ENCODE measurements at places on chromosomes 1 and 21.

- DNase-seq, result no peak
These were observed 25.2 kb downstream of the CLDN14 start for GRCh38 chr21:36454706-36455105.

DNA sequence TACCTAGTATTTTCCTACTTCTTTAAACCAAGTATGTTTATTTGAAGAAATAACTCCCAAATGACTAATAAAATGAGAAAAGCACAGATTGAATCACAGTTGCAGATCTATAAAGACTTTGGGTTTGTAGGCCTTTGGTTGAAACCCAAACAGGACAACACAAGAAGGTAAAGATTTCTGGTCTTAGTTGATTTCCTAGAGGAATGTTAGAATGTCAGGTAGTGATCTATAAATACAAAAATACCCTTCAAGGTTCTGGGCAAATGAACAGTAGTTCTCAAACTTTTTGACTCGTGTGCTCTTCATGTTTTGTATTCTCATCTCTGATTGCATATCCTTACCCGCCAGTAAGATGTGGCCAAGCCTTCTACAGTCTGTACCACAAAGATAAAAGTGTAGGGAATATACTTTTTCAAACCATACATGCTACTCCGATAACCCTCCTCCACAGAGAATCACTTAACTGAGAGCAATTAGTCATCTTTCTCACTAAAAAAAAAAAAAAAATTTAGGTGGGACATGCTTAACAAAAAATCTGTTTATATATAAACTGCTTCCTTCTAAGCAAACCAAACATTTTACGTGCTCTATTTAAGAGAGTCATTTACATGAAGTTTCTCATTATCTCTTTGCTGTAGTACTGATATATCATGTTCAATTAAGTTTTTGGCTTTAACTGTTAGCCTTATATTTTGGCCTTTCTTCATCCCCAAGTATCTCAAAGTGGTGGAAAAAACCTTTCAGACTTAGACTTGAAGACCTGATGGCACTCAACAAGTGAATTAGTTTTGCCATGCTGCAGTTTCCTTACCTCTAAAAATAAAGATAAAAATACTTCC is 36.0 kb downstream of the CNIH4 start:
- peak; percentile 41 for DNase-seq

GRCh38 chr1:151312411-151312810 is 14.8 kb downstream of the PI4KB start:
- no peak for DNase-seq

- DNase-seq, result peak; percentile 61
These were observed 157.6 kb upstream of the CAMK1G start for GRCh38 chr1:209425959-209426358.

- DNase-seq, result peak; percentile 83
These were observed 2.7 kb upstream of the PSMD4 start for GRCh38 chr1:151251656-151252470.

GRCh38 chr1:119374208-119374874 is 5.8 kb downstream of the HAO2 start:
- no peak for DNase-seq

DNA sequence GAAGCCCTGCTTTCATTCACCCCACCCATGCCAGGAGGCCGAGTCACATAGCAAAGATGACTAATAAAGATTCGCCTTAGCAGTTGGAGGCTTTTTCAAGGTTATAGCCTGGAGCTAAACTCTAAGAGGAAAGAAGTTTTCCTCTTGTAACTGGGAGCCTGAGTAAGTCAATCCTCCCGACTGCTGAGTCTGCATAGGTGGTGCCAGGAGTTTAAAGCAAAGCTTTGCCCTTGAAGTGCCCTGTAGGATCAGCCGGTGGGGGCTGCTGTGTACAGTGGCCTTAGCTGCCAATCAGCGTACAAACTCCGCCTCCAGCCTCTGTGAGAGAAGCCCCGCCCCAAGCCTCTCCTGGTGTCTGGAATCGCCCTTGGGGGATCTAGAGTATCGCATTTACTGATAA is 147.5 kb upstream of the SPATA6 start:
- DNase-seq, result no peak

DNA sequence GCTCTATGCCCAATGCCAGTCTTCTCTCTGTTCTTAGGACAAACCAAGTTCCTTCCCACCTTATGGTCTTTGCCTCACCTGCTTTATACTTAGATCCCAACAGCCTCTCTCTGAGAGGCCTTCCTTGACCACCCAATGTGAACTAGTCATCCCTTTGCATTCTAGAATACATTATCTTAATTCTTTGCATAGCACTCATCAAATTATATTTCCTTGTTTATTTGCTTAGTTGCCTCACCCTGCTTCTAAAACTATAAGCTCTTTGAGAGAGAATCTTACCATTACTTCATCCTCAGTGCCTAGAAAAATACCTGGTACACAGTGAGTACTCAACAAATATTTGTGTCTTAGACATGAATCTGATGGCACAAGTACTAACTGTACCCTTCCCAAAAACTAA is 8.0 kb downstream of the PIGP start:
- no peak for DNase-seq

DNA sequence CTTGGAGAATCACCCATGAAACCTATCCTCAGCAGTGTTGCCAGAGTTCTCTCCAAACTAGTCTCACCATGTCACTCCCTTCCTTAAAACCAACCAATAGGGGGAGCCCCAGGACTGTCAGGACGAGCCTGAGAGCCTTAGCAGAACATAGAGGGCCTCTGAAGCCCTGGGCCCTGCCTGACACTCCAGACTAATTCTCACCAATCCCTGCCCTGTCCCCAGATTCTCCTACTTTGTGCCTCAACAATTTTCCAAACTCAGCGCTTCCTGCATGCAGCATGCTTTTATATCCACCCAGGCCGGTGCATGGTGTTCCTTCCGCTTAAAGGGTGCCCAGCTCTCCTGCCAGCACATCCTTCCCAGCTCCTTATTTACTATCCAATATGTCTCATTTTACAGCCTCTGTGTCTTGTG is 42.7 kb downstream of the HSD3B1 start:
- peak; percentile 45 for DNase-seq

- no peak for DNase-seq
These were observed 47.0 kb downstream of the SERINC2 start for GRCh38 chr1:31460027-31460426.

DNA sequence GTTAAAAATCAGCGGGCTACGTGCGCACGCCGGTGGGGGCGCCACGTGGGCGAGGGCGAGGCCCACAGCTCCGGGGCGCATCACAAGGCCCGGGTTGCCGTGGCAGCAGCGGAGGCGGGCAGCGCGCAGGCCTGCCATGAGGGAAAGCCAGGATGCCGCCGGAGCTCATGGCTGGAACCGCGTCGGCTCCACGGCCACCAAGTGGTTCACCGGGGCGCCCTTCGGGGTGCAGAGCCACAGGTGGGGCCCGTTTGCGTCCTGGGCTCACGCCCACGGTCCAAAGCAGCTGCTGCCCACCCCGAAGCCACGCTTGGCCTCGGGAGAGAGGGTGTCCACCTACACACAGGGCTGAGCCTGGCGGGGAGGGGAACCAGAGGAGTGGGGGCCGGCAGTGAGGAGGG is 4.9 kb upstream of the TTC22 start:
- DNase-seq, result no peak

- no peak for DNase-seq
These were observed 2005.7 kb downstream of the NCAM2 start for GRCh38 chr21:23003951-23004350.

DNA sequence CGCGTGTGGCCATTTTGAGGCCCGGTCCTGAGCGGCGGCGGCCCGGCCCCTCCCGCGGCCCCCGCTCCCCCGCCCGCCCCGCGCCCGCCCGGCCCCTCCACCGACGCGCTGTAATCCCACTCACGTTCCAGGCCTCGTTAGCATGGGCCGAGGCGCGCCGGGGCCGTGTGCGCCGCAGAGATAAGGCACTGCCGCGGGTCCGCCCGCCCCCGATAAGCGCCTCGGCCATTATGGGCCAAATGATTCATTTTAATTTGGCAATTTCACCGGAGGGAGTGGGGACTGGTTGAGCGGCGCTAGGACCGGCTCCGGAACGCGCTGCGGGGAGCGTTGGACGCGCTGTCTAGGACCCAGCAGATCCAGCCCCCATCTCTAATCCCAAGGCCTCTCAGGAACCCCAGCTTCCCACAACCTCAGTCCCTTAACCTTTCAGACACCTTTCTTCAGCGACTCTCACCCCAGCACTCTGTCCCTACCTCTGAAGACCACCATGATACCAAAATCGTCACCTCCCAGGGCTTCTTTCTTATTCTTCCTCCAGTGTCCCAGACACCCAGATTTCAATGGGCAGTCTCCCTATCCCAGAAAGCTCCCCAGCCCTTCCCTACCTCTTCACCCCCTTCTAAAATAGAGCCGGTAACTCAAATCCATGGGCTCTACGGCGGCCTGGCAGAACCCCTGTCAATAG is at the start of gene TAL1:
TAL1 (minus strand) TSS at position 39 of the 688 bp plus-strand sequence. CDS start 6,337 bp downstream, outside the sequence.
- DNase-seq, result no peak

- peak; percentile 54 for DNase-seq
These were observed 21.9 kb downstream of the UBASH3A start for GRCh38 chr21:42425591-42425990.

- DNase-seq, result no peak
These were observed 989.8 kb upstream of the B3GALT2 start for GRCh38 chr1:194176212-194176611.

DNA sequence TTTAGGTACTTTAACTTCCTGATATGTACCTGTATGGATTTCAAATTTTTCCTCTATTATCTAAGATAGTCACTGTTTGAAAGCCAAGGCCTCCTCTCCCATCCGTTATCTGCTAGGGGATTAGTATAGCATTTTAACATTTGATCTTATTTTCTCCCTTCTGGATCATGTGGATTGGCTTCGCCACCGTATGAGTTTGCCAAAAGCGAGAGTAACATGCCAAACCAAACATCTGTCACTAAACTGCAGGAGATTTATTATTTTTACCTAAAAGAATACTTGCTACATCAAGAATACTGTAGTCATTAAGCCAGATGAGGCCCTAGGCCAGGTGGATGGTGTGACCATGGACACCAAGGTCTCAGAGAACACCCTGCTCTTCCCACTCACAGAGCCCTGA is 28.5 kb upstream of the EEIG2 start:
- no peak for DNase-seq

DNA sequence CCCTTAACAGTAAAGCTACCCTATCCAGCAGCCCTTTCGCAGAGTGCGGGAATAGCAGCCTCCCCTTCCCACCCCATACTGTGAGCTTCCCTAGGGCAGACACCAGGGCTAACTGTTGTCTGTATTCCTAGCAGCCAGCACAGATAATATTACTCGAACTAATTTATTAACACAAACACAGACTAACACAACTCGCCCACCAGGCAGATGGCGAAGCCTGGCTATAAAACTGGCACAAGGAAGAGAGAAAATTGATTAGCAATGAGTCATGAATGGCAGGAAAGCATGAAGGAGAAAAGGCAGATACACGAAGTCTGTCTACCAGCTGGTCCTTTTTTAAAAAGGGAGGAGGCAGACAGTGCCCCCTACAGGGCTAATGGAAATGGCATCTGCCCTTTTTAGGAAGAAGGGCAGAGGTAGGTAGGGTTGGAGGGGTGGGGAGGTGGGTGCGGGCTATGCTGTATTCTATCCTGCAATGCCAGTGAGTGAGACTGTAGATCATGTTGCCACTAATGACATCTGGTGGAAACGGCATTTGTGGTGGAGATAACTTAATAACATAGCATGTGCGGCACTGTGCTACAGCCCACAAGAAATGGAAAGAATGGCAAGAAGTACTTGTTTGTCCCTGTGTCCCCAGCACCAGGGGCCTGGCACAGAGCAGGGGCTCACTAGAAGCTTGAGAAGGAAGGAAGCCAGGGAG is 30.6 kb upstream of the CTPS1 start:
- peak; percentile 37 for DNase-seq

DNA sequence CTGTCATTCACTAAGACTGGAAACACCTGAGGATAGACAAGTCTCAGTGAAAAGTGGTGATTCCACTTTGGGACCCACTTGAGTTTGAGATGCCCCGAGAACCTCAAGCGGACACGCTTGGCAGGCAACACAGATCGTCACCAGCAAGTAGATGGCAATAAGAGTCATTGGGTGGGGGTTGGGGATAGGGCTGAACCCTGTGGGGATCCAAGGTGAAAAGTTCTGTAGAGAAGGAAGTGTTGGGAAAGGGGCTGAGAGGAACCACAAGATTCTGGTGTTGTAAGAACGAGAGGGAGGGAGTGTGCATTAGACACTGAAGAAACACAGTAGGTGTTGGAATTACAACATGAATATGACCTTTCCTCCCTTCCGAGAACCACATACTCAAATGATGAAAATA is 45.4 kb upstream of the TDRD10 start:
- DNase-seq, result no peak

DNA sequence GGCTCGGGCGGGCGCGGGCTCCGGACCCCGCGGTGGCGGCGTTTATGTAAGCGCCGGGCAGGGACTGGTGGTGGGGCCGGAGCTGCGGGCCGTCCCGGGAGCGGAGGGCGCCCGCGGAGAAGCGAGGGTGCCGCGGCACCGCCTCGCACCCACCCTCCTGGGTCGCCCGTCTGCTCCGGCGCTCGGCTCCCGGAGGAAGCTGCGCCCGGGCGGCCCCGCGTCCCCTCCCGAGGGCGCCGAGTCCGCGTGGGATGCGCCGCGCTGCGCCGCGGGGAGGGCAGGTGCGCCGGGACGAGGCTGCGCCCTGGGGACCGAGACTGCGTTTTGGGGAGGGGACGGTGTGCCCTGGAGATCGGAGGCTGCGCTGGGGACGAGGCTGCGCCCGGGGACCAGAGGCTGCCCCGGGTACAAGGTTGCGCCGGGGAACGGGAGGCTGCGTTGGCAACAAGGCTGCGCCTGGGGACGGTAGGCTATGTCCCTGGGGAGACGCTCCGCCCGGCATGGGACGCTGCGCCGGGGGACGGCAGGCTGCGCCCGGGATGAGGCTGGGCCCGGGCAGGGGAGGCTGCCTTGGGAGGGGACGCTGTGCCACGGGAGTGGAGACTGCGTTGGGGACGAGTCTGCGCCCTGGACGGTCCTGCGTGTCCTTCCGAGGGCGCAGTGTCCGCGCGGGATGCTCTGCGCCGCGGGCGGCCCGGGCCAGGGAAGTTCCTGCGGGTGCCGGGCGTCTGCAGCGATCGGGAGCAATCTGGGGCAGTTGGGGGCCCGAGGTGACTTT is 627 bp downstream of the ADARB1 start:
- DNase-seq, result no peak

DNA sequence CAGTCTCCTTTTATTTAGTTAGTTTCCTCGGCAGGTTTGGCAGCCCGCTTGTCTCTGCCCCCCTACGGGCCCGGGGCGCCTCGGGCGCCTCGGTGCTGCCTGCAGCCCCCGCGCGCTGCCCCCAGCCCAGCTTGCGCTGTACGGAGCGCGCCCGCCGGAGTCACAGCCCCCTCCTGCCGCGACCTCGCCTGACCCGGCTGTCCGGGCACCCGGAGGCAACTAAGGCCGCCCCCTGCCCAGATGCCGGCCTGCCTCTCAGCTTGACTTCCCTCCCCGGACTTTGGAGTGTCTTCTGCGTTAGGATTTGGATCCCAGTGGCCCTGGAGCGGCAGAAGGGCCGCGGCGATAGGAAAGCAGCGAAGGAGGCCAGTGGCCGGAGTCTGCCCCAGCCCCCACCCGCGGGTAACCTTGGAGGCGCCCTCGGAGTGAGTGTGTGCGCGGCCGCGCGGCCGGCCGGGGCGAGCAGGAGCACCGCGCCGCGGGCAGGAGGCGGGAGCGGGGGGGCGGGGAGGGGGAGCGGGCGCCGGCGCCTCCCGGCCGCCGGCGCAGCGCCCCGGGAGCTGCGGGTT is 7.6 kb downstream of the CDKN2C start:
- DNase-seq, result no peak

Measured in Jurkat, Clone E6-1 (cell line).